Endothelial cell of umbilical vein (primary cell): ENCODE measurements at places on chromosomes 3 and 15. TPM values are rescaled to one million over a fixed set of nuclear protein-coding genes. Genes with fewer than 3 reads are reported as not detected.

GRCh38 chr15:82113106-82113715 is 67.4 kb upstream of the MEX3B start:
- peak; percentile 51 for DNase-seq

SNTN gene
- total RNA-seq: not detected in 2 replicates

TNFAIP8L3 gene
- 36.9 and 38.3 TPM in 2 replicates for total RNA-seq

GRCh38 chr3:170644711-170645110 is 58.8 kb upstream of the SLC7A14 start:
- DNase-seq: no peak
